Mesenteric fat pad (tissue), 1 donor: ENCODE measurements at places on chromosomes 11 and 22. TPM values are rescaled to one million over a fixed set of nuclear protein-coding genes. Genes with fewer than 3 reads are reported as not detected.

CARD18 gene
- not detected for total RNA-seq

ZNRF3 gene
- 12.1 TPM for total RNA-seq

DRD4 gene
- 0.71 TPM for total RNA-seq

FXYD6 gene
- total RNA-seq = 21.5 TPM

PAFAH1B2 gene
- 110 TPM for total RNA-seq

ANO5 gene
- 1.2 TPM for total RNA-seq

SMIM35 gene
- total RNA-seq = not detected

KRTAP5-7 gene
- total RNA-seq = 0.39 TPM

PLAAT2 gene
- total RNA-seq = 0.64 TPM

PPP1R14B gene
- total RNA-seq = 186 TPM

OR51T1 gene
- total RNA-seq = not detected

VPREB1 gene
- total RNA-seq = not detected

NAV2 gene
- 13.7 TPM for total RNA-seq

SLC22A6 gene
- total RNA-seq = not detected

KCNJ4 gene
- not detected for total RNA-seq

CRACR2B gene
- total RNA-seq = 6.8 TPM

CATSPER1 gene
- 0.51 TPM for total RNA-seq

LARGE1 gene
- 26.2 TPM for total RNA-seq

OR2AG1 gene
- not detected for total RNA-seq

SLC5A1 gene
- total RNA-seq = 1.2 TPM

POTEH gene
- not detected for total RNA-seq

CECR2 gene
- total RNA-seq = 1.1 TPM

CNIH2 gene
- total RNA-seq = 0.55 TPM

CHRM1 gene
- not detected for total RNA-seq

GGTLC3 gene
- not detected for total RNA-seq

PGA5 gene
- 2.6 TPM for total RNA-seq

UPK3A gene
- total RNA-seq = not detected

OR8D1 gene
- not detected for total RNA-seq

APOBEC3B gene
- 0.58 TPM for total RNA-seq

SCGB2A2 gene
- not detected for total RNA-seq

ACR gene
- total RNA-seq = 4.5 TPM

EXPH5 gene
- 0.87 TPM for total RNA-seq

SCO2 gene
- total RNA-seq = 9.6 TPM
